K562 (cell line): ENCODE measurements at places on chromosomes 7 and 10.

GRCh38 chr10:86958116-86958900, at the start of gene SNCG:
Gene SNCG (plus strand): TSS chr10:86958599. CDS start chr10:86958698, 99 bp downstream.
- peak within 1 kb of the TSS; percentile 49 for H3K4me3 ChIP-seq
- peak within 1 kb of the TSS; percentile 91 for H3K27ac ChIP-seq
- peaks cover 68% of the 10 kb centered on the region for H3K4me1 ChIP-seq
- peak; percentile 83 for DNase-seq
- H3K27me3 ChIP-seq: no peaks in the 10 kb centered on the region
- H3K36me3 ChIP-seq: peaks cover 4% of the 10 kb centered on the region; the same call in 2 of the 3 replicates

DNA sequence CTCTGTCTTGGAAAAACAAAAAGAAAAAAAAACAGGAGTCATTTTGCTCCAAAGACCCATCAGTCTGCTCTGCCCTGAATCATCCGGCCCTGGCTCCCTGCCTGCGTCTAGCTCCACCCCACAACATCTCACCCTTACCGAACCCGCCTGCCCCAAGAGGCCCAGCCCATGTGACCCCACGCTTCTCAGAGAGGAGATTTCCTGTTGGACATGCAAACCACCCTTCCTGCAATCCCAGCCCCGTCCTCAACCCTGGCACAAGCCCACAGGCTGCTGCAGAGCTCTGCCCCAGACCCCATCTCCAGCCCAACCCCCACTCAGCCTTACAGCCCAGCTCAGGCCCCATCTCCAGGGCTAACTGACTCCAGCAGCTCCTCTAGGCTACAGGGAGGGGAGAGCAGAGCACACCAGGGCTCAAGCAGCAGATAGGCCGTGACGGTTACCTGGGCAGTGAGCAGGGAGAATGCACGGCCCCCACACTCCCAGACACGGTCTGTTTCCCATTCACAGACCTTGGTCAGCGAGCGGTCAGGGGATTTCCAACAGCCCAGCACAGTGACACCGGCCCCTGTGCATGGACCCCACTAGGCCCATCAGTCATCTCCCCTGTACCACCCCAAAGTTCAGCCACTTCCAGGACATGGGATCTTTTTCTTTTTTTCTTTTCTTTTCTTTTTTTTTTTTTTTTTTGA, 69.9 kb upstream of the GTF2I start:
- DNase-seq: peak; percentile 86
- H3K36me3 ChIP-seq: peaks cover 8% of the 10 kb centered on the region; the same call in 1 of the 3 replicates
- peaks cover 18% of the 10 kb centered on the region for H3K4me1 ChIP-seq
- H3K4me3 ChIP-seq: no peak overlapping the region

DNA sequence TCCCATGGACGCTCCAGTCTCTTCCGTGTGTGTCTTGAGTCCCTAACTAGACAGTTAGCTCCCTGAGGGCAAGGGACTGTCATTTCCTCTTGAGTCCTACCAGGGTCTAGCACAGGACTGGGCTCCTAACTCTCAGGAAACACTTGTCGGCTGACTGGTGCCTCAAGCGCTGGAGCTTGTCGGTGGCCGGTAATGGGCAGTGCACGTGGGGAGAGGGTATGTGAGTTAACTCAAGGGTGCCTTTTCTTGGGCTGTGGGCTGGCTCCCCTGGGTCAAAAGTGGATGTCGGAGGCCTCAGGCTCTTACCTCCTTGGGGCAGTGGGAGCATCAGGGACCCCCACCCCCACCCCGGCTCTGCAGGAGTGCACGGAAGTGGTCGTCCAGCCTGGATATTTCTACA, 32.9 kb downstream of the ZNF775 start:
- DNase-seq: peak; percentile 12
- H3K27ac ChIP-seq: no peak overlapping the region
- H3K4me1 ChIP-seq: peaks cover 3% of the 10 kb centered on the region; the same call in 2 of the 3 replicates
- H3K4me3 ChIP-seq: no peak overlapping the region
- peaks cover 13% of the 10 kb centered on the region; the same call in 1 of the 3 replicates for H3K36me3 ChIP-seq

GRCh38 chr7:151415375-151416105, 5.7 kb upstream of the WDR86 start:
- H3K4me3 ChIP-seq: no peak overlapping the region
- peaks cover 12% of the 10 kb centered on the region for H3K4me1 ChIP-seq
- no peaks in the 10 kb centered on the region for H3K36me3 ChIP-seq
- H3K27ac ChIP-seq: no peak overlapping the region

- DNase-seq: peak; percentile 83
- no peaks in the 10 kb centered on the region for H3K4me1 ChIP-seq
- no peak overlapping the region for H3K27ac ChIP-seq
- H3K4me3 ChIP-seq: peak overlapping the region; percentile 31
Observed at GRCh38 chr7:73647725-73648592, 19.7 kb upstream of the VPS37D start.

DNA sequence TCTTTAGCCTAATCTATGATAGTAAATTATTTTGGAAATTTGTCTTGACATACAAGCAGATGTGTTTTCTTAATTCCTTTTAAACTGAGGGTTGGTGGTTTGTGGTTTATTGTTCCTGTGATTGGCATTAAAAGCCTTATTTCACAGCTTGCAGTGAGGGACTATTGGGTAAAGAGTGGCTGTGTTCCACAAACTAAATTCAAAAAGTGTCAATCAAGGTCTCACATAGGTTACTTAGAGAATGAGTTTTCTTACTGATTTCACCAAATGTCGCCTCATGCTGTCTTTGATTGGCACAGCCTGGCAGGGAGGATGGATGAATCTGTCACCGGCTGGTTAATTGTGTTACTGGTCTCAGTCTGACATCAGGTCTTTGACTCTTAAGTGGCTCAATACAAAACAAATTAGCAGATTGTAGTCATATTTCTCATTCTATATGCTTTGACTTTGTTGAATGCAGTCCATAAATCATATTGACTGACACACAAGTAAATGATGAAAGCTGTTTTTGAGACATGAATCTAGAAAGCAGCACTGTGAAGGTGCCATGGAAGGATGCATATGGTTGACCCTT, 66.8 kb upstream of the CYP26C1 start:
- no peak overlapping the region for H3K27ac ChIP-seq
- H3K4me3 ChIP-seq: no peak overlapping the region
- H3K27me3 ChIP-seq: no peaks in the 10 kb centered on the region
- DNase-seq: no peak

DNA sequence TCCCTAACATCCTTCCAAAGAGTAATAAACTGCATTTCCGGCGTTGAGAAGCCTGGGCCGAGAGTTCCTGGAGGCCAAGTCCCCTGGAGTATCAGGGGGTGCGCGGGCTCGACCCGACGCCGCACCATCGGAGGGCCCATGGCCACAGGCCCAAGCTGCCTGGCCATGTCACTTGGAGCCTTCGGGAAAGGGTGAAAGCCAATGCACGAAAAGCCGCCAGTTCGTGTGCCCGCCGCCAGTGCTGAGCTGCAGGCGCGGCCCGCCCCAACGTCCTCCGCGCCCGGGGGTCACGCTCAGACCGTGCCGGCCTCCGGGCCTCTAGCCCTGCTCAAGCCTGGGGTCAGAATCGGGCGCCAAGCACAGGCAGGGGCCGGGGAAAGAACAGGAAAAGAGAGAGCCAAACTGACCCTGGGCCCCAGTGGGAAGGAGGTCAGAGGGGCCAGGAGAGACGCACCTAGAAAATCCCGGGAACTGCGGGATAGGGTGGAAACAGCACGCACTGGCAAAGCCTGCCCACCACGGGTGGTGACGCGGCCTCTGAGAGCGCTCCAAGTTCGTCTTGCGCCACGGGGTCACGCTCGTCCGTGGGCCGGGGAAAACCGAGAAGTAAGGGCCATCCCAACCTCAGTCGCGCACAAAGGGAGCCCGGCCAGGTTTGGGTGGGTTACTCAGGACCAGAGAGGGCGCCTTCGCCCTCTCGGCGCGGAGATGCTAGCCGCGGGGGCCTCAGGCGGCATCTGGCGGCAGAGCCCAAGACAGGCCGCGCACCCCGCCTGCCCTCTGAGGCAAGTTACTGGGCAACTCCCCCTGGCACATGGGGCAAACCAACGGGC, 4.2 kb upstream of the EBF3 start:
- no peak overlapping the region for H3K4me3 ChIP-seq
- no peaks in the 10 kb centered on the region for H3K36me3 ChIP-seq
- peaks cover 18% of the 10 kb centered on the region for H3K27me3 ChIP-seq
- H3K4me1 ChIP-seq: no peaks in the 10 kb centered on the region
- H3K27ac ChIP-seq: no peak overlapping the region
